ENCODE measurements at places on chromosomes 7 and 10. TPM values are rescaled to one million over a fixed set of nuclear protein-coding genes. Genes with fewer than 3 reads are reported as not detected.
A peak's percentile ranks its signal among the peaks of the same experiment; 100 is the strongest.

Gene PRF1
- 6.3 TPM for total RNA-seq

Gene PLAC9
- total RNA-seq, result 39.9 TPM

Gene NRCAM
- 39.4 TPM for total RNA-seq

Gene HMX2
- not detected for total RNA-seq

Gene CHRM2
- not detected for total RNA-seq

- no peak overlapping the region for H3K4me3 ChIP-seq
- no peaks in the 10 kb centered on the region for H3K27me3 ChIP-seq
- no peaks in the 10 kb centered on the region for H3K36me3 ChIP-seq
- H3K27ac ChIP-seq, result no peak overlapping the region
These were observed 265.9 kb downstream of the GLRX3 start for GRCh38 chr10:130401860-130402765.

DNA sequence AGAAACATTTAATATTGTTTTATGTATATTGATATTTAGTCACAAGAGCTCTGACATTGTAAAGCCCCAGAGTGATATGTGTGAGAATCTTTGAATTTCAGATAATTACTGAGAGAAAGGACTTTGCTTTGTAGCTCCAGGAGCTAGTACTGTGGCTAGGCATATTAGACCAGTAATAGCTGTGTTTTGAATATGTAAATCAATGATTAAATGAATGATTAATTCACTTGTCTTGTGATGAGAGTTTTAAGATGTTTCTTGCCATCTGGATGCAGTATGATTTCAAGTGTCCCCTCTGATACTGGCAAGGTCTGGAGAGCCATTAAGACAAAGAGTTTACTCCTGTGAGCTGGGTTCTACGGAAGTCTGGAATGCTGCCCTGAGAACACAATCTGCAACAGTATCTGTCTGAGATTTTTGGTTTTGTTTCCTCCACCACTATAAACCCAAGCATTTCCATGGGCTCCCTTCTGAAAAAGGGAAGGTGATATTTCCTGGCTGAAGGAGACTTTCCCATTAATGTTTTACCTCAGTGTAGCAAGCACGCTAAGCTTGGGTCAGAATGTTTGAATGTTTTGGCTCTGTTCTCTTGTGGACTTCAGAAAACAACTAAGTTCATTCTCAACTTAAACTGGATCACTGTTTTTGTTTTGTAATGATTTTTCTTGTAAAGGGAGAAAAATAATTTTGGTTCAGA, 61.3 kb upstream of the BICC1 start:
- DNase-seq, result no peak
- H3K4me1 ChIP-seq, result peaks cover 16% of the 10 kb centered on the region
- H3K27me3 ChIP-seq, result no peaks in the 10 kb centered on the region
- no peaks in the 10 kb centered on the region for H3K36me3 ChIP-seq

DNA sequence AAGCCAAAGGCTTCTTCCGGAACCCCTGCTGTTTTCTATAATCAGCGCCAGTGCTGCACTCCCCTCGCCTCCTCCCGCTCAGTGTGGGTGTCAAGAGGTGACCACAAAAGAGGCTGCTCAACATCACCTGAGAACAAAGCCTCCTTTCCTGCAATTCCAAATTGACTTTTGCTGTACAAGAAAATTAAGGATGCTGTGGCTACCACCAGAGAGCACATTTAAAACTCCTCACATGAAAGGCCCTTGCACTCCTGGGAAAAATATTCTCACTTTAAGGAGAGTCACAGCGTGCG, 96.4 kb downstream of the HIPK2 start:
- no peaks in the 10 kb centered on the region for H3K27me3 ChIP-seq
- no peak for DNase-seq
- H3K27ac ChIP-seq, result no peak overlapping the region
- H3K4me1 ChIP-seq, result peaks cover 51% of the 10 kb centered on the region
- no peak overlapping the region for H3K4me3 ChIP-seq

DNA sequence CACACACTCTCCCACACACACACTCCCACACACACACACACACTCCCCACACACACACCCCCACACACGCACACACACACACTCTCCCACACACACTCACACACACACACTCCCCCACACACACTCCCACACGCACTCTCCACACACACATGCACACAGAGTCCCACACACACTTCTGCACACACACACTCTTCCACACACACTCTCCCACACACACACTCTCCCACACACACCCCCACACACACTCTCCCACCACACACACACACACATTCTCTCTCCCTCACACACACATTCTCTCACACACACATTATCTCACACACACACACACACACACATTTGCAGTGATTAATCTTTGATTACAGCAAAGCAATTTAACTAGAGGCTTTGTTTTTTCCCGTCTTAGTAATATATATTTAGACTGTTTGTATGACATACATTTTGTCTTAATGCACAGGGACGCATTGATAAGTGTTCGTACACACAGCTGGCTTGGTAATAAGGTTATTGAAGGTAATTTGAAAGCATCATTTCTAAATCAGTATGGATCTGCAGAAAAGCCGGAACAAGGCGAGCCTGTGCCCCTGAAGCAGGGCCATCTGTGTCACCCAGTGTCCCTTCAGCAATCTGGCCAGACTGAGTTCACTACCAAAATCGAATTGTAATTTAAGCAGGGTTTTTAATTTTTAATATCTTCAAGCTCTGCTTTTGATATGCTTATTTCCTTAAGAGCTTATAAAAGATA, 69.9 kb upstream of the SH2B2 start:
- H3K27ac ChIP-seq, result no peak overlapping the region
- H3K4me3 ChIP-seq, result no peak overlapping the region
- H3K4me1 ChIP-seq, result no peaks in the 10 kb centered on the region
- H3K36me3 ChIP-seq, result no peaks in the 10 kb centered on the region
- no peak for DNase-seq
- H3K27me3 ChIP-seq, result no peaks in the 10 kb centered on the region

GRCh38 chr7:150999001-150999400, 8.2 kb downstream of the NOS3 start:
- H3K27ac ChIP-seq, result no peak overlapping the region
- no peaks in the 10 kb centered on the region for H3K36me3 ChIP-seq
- no peaks in the 10 kb centered on the region for H3K4me1 ChIP-seq
- H3K27me3 ChIP-seq, result no peaks in the 10 kb centered on the region
- no peak overlapping the region for H3K4me3 ChIP-seq
- DNase-seq, result no peak

- no peak for DNase-seq
- H3K27me3 ChIP-seq, result no peaks in the 10 kb centered on the region
- no peak overlapping the region for H3K4me3 ChIP-seq
- no peaks in the 10 kb centered on the region for H3K4me1 ChIP-seq
These were observed 311.6 kb upstream of the SEMA3A start for GRCh38 chr7:84506151-84506550.

- peaks cover 69% of the 10 kb centered on the region for H3K27me3 ChIP-seq
- no peak overlapping the region for H3K4me3 ChIP-seq
- no peaks in the 10 kb centered on the region for H3K36me3 ChIP-seq
These were observed 1.6 kb downstream of the VAX1 start for GRCh38 chr10:117136391-117136975.

DNA sequence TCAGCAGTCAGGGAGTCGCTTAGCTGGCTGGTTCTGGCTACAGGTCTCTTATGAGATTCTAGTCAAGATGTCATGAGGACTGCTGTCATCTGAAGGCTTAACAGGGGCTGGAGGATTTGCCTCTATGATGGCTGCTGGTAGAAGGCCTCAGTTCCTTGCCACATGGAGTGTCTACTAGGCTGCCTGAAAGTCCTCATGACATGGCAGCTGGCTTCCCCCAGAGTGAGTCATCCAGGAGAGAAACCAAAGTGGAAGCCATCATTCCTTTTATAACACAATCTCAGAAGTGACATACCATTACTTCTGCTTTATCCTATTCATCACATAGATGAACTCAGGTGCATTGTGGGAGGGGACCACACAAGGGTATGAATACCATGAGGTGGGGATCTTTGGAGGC, 75.1 kb downstream of the EXOC6 start:
- no peaks in the 10 kb centered on the region for H3K27me3 ChIP-seq
- H3K4me3 ChIP-seq, result no peak overlapping the region
- DNase-seq, result no peak
- H3K4me1 ChIP-seq, result no peaks in the 10 kb centered on the region

DNA sequence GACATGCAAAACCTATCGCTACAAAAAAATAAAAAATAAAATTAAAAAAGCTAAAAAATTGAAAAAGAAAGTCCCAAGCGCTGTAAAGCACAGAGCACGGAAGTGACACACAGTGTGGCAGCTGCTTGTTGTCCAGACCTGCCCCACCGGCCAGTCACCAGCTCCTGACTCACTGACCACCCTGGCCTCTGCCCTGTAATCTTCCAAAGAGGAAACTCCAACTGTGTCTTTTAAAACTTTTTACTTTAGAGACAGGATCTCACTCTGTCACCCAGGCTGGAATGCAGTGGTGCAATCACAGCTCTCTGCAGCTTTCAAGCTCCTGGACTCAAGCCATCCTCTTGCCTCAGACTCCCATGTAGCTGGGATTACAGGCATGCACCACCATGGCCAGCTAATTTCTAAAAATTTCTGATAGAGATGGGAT, 23.6 kb downstream of the GNA12 start:
- peak; percentile 57 for DNase-seq
- H3K27ac ChIP-seq, result peak overlapping the region; percentile 29
- H3K4me1 ChIP-seq, result peaks cover 38% of the 10 kb centered on the region
- H3K4me3 ChIP-seq, result no peak overlapping the region
- H3K27me3 ChIP-seq, result no peaks in the 10 kb centered on the region

GRCh38 chr10:2619472-2619871, 447.9 kb upstream of the PFKP start:
- no peak overlapping the region for H3K27ac ChIP-seq
- H3K4me1 ChIP-seq, result no peaks in the 10 kb centered on the region
- no peak overlapping the region for H3K4me3 ChIP-seq
- H3K27me3 ChIP-seq, result no peaks in the 10 kb centered on the region
- no peak for DNase-seq

DNA sequence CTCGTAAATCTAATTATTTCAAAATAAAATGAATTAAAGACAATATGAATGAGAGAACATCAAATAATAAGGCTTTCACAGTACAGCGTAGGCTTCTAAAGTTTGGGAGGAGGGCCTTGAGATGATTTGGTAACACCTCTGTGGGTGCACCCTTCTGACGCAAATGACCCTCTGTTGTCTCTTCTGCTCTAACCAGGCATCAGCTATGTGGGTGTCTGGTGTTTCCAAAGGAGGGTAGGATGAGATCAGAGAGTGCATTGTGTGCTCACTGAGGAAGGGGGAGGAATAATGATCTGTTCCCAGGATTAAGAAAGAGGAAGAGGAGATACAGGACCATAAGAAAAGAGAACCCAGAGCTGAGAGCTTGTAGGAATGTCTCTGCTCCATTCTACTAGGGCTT, 420.4 kb downstream of the SDK1 start:
- no peaks in the 10 kb centered on the region for H3K36me3 ChIP-seq
- H3K27me3 ChIP-seq, result no peaks in the 10 kb centered on the region
- DNase-seq, result no peak
- H3K27ac ChIP-seq, result no peak overlapping the region
- peaks cover 15% of the 10 kb centered on the region for H3K4me1 ChIP-seq
- no peak overlapping the region for H3K4me3 ChIP-seq

- DNase-seq, result no peak
- no peak overlapping the region for H3K4me3 ChIP-seq
- no peaks in the 10 kb centered on the region for H3K36me3 ChIP-seq
- H3K4me1 ChIP-seq, result no peaks in the 10 kb centered on the region
- H3K27me3 ChIP-seq, result no peaks in the 10 kb centered on the region
These were observed 271.1 kb upstream of the SEMA3D start for GRCh38 chr7:85457911-85458310.

DNA sequence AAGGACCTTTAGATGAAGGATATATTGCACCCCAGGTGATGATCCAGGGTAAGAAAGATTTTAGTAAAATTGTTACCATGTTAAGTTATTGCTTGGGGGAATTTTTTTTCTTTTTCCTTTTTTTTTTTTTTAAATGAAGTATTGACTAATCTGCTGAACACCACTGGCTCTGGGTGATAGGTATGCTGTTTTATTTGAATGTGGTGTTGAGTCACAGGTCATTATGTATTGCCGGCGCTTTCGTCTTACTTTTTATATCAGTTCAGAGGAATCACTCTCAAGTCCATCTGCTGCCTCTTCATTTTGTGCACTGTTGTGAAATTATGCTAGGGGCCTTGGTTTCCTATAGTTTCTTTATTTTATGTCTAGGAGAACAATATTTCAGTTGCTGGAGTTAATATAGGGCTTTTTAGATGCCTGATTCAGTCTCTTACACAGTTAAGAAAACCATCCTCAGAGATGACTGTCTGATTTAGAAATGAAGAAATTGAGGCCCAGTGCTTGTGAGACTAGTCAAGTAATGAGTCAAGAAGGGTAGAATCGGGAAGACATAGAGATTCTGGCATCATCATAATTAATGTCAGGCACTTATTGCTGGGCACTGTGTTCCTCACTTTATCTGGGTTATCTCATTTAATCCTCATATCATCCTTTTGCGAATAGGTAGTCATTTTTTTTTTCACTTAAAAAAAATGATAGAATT, 38.7 kb downstream of the NRF1 start:
- H3K36me3 ChIP-seq, result no peaks in the 10 kb centered on the region
- no peak overlapping the region for H3K4me3 ChIP-seq
- no peaks in the 10 kb centered on the region for H3K4me1 ChIP-seq
- DNase-seq, result no peak
- no peaks in the 10 kb centered on the region for H3K27me3 ChIP-seq
- H3K27ac ChIP-seq, result no peak overlapping the region

- H3K36me3 ChIP-seq, result no peaks in the 10 kb centered on the region
- no peak overlapping the region for H3K27ac ChIP-seq
- no peaks in the 10 kb centered on the region for H3K27me3 ChIP-seq
- peaks cover 53% of the 10 kb centered on the region for H3K4me1 ChIP-seq
- no peak overlapping the region for H3K4me3 ChIP-seq
- DNase-seq, result no peak
These were observed 2.0 kb downstream of the ZNF775 start for GRCh38 chr7:150381096-150381495.

DNA sequence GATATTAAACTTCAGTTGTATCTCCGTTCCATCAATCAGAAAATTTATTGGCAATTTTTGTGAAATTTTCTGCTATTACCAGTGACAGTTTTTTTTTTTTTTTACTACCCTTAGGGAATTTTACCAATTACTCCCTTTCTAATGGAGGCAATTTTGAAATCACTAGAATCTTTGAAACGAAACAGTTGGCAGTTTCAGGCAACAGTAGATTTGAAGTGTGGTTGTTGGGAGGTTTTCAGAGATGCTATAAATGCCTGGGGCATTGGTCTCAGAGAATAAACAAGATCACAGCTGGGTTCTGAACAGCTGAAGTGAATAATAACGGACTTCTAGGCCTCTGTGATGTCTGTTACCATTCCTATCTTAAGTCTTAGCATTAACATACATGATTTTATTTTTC, 535.9 kb upstream of the POT1 start:
- H3K4me1 ChIP-seq, result no peaks in the 10 kb centered on the region
- H3K36me3 ChIP-seq, result no peaks in the 10 kb centered on the region
- H3K4me3 ChIP-seq, result no peak overlapping the region
- no peaks in the 10 kb centered on the region for H3K27me3 ChIP-seq

GRCh38 chr7:6489612-6490011, 41.9 kb upstream of the DAGLB start:
- no peaks in the 10 kb centered on the region for H3K36me3 ChIP-seq
- no peak for DNase-seq
- H3K27me3 ChIP-seq, result no peaks in the 10 kb centered on the region
- no peak overlapping the region for H3K4me3 ChIP-seq
- H3K4me1 ChIP-seq, result peaks cover 4% of the 10 kb centered on the region

Data from body of pancreas (tissue), 4 donors.